ENCODE measurements at places on chromosomes 6 and 20.
A peak's percentile ranks its signal among the peaks of the same experiment; 100 is the strongest.

GRCh38 chr20:32478576-32478975 lies 106.6 kb downstream of the NOL4L start:
- DNase-seq = no peak

DNA sequence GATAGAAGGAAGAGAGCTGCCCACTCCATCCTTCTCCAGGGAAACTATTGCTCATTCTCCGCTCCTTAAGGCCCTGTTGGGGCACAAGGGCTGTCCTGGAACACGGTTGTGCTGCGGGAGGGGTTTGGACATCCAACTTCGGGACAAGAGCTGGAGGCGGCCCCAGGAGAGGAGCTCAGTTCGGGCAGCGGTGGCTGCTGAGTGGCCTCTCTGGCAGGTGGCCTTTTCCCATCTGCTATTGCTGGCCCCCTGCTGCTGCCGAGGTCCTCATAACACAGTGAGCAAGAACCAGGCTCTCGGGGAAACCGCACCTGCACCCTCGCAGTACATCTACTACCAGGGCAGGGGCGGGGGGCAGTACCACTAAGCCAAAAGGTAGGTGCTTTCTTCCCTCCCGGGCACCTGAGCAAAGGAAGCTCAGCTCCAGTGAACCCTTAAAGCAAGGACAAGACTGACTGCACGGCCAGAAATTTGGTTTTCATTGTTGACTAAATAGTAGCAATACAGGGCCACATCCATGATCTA lies 63.7 kb downstream of the PSMG4 start:
- DNase-seq = peak; percentile 43

DNA sequence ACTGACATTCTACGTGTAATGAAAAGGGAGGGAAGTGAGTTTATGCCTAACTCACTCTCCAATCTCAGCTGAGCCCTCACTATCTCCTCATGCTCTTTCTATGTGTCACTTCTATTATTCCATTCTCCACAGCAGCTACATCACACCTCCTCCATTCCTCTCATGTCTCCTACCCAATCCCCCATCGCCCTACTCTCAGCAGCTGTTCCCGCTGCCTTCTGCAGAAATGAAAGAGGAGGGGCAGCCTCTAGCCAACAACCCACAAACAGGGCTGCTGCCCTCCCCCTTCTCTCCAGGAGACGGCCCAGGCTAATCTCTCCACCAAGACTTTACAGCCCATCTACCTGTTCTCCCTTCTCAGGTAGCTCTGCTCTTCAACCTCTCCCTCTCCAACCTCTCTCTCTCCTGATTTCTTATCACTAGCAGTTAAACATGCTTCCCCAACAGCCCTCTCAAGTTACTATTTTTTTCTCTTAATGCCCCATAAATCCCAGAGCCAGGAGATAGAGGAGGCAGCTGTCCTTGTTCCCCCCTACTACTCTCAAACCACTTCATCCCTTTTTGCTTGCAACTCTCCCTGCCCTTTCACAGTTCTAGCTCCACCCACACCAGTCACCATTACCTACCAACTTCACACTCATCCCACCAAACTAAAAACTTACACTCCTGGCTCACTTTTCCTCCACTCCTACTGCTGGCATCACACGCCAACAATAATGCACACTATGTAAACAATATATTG lies 136.5 kb downstream of the BTBD9 start:
- peak; percentile 74 for DNase-seq

DNA sequence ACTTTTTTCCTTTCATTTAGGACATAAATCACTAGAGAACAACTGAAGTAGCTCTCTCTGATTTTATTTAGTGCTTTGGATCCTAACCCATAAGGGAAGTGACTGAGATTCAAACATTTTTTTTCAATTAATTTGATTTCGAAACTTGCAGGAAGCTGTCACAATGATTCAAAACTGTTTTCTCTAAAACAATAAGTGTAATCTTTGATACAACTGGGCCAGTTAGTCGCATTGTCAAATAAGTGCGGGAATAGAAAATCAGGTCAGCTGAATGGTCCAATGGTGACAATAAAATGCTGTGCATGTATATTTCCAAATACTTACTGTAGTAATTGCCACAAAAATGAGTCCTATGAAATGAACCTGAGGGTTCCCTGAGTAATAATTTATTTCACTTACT lies 930.8 kb downstream of the TFAP2A start:
- no peak for DNase-seq

- no peak for DNase-seq
Observed at GRCh38 chr6:1724124-1724523, 114.4 kb downstream of the FOXC1 start.

DNA sequence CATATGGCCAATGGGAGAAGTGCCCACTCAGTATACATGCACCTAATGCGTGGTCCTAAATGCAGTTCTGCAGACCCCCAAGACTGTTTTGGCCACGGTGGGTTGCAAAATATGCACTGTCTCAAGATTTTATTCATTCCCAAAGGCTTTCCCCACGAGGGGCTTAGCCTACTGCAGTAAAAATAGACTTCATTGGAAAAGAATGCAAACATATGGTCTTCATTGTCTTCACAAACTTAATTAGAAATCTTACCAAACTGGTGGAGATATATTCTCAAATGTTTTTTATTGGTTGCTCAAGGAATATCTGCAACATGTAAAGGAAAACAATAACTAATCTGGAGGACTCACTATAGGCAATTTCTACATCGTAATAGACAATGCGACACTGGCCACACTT lies 31.6 kb upstream of the PRL start:
- no peak for DNase-seq

DNA sequence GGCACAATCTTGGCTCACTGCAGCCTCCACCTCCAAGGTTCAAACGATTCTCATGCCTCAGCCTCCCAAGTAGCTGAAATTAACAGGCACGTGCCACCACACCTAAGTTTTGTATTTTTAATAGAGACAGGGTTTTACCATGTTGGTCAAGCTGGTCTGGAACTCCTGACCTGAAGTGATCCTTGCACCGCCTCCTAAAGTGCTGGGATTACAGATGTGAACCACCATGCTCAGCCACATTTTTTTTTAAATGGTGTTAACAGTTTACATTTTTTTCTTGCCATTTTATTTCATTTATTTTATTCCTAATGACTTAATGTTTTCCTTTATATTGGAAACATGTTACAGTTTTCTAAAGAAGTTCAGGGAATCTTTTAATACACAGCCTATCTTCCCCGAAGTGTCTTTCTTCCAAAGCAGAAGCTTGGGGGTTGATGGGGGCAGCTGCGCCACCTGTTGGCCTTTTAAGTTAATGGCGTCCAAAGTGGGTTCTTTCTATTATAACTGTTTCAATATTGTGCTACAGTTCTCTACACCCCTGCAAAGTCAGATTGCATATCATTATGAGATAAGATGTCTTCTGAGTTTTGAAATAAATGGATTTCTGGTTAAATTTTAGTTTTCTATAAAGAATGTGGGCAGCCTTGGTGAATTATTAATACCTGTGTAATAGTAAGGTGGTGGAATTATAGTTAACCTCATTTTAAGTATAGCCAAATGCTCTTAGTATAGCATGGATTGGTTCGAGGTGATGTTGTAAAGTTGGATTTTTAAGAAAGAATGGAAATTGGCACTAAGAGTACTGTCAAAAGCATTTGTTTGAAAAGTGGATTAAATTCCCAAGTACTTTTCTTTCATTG lies 42.0 kb upstream of the PLCG1 start:
- DNase-seq = no peak

- no peak for DNase-seq
Observed at GRCh38 chr20:10863337-10864060, 189.7 kb upstream of the JAG1 start.

DNA sequence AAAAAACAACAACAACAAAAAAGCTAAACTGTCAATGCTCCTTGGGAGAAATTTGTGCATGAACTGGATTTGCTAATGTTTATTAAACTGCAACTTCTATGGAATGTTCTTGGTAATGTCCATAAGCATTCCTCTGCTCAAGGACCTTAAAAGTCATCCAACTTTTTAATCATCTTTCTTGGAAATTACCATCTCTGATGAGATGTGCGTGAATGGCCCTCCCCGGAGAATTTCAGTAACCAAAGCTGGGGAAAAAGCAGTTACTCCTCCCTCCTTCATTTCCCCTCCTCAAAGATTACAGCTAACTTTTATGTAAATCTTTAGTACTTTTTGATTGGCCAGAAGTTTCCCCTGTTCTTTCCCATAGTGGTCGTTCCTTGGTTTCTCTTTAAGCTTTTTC lies 5.2 kb downstream of the TBCC start:
- no peak for DNase-seq

DNA sequence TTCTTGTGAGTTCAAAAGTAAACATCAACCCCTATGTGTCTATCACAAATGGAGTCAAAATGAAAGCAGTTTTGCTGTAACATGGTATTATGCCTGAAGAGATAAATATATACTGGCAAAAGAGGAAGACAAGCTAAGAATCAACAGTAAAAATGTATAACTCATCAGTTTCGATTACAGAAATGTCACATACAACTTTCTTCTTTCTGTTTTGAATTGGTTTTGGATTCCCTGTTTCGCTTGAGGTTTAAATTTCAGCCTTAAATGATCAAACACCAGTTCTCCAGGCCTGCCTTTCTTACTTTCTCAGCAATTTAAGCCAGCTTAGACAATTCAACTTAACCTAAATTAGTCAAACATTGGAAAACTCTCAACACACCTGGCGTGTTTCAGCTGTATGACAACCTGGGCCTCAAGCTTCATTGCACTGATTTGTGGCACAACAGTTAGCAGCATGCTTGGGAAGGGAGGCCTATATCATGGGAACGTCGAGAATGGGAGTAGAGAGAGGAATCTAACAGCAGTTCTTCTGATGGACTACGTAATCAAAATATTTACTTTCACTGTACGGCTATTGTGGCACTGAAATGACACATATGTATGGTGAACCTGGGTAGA lies 51.9 kb upstream of the MARCKS start:
- no peak for DNase-seq

DNA sequence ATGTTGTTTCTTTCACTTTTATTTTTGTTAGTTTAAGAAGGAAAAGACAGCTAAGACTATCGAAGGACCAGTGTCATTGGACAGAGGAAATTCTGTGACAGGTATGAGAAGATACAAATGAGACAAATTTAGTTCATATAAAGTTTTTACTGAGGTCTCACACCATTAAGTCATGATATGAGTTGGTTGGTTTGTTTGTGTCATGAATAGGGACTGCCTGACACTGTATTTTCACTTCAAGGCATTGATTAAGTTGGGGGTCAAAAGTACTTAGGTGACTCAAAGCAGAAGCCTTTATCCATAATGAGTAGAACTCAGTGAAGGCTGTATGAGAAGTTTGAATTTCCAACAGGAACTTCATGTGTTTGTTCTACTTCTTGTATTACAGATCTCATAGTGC lies 21.3 kb upstream of the HIVEP2 start:
- no peak for DNase-seq

DNA sequence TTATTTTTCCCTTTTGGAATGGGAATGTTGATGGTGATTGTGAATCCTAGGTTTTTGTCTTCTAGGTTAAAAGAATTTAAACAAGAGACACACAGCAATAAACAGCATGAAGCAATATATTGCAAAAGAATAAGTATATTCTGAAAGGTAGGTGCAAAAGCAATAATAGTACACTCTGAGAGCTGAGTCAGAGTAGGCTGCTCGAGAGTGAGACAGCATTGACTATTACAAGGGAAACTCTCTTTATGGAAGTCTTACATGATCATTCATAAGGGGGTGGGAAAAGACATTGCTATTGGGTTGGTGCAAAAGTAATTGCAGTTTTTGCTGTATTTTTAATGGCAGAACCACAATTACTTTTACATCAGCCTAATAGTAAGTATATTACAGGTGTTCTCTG lies 25.0 kb downstream of the FBXO5 start:
- DNase-seq = no peak

DNA sequence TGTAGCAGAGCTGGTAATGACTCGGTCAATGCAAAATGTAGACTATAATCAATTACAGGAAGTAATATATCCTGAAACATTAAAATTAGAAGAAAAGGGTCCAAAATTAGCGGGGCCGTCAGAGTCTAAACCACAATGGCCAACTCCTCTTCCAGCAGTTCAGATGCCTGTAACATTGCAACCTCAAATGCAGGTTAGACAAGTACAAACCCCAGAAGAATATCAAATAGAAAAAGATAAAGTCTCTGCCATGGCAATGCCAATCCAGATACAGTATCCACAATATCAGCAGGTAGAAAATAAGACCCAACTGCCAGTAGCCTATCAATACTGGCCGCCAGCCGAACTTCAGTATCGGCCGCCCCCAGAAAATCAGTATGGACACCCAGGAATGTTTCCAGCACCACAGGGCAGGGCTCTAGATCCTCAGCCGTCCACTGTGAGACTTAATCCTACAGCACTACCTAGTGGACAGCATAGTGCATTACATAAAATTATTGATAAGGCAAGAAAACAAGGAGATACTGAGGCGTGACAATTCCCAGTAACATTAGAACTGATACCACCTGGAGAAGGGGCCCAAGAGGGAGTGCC lies 158.4 kb downstream of the GPX5 start:
- no peak for DNase-seq

DNA sequence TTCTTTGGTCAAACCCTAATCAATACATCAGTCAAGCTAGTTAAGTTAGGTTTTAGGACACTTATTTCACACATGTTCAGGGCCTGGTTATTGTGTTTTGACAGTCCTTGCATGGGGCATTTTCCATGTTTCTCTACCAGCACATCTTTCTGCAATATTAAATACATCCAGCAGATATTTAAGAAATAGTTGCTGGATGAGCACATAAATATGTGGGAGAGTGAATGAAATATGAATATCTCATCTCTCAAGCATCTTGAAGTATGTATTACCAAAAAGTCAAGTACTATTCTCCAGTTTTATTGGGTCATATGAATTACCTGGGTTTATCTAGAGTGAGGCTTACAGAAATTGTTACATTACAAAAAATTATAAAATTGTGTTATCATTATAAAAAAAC lies 621.9 kb upstream of the GJE1 start:
- no peak for DNase-seq

GRCh38 chr20:48709058-48709691 lies 118.6 kb downstream of the PREX1 start:
- DNase-seq = no peak

- no peak for DNase-seq
Observed at GRCh38 chr6:75376347-75377024, 91.9 kb upstream of the TMEM30A start.

- no peak for DNase-seq
Observed at GRCh38 chr6:80165143-80165542, 58.7 kb downstream of the BCKDHB start.

- no peak for DNase-seq
Observed at GRCh38 chr6:50380406-50381098, 330.8 kb upstream of the DEFB112 start.

- no peak for DNase-seq
Observed at GRCh38 chr6:48471326-48471725, 360.3 kb upstream of the PTCHD4 start.

GRCh38 chr20:4190792-4191519 lies 175.6 kb upstream of the RNF24 start:
- DNase-seq = no peak
